Globus pallidus (tissue), 1 donor: ENCODE measurements at places on chromosomes 3 and 15.

DNA sequence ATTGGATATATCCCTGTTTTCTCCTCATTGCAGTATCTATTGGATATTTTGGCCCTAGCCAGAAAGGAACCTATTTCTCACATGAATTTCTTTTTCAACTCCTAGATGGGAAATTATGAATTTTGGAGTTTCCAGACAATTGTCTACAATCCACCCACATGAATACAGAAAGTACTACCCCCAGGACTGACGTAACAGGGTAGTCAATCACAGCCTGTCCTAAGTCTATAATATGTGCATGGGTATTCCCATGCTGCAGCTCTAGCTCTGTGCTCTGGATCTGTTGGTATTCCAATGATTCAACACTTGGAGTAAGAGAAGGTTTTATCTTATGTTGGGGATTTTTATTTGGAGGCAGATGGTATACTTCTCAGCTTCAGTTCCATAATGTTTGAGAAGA lies 393.1 kb upstream of the ARRDC4 start:
- no peak for DNase-seq

GRCh38 chr15:69200832-69201745 lies 40.7 kb downstream of the GLCE start:
- DNase-seq = peak; percentile 50

DNA sequence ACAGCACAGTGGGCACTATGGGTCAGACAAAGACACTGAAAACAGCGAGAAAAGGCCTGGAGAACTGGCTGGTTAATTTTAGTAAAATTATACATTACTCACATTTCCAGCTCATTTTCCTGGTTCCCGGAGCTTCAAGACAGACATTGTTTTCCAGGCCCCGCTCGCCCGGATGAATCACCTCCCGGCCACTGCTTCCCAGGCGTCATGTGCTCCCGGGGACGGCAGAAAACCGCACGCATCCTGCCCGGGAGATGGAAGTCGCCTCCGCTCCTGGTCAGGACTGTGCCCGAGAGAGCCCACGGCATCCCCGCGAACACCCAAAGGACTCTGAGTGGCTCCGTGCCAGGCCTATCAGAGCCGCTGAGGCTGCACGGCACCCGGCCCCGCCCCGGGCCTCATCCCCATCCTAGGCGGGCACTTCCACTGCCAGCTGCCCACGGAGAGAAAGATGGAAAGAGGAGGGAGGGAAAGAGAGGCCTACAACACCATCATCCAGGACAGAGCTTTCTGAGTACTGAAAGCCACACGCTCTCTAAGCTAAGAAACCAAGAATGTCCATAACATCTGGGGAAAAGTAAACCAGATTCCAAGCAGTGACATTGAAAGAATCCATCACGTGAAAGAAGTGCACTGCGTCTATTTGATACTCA lies 75.1 kb downstream of the VGLL4 start:
- DNase-seq = peak; percentile 73

DNA sequence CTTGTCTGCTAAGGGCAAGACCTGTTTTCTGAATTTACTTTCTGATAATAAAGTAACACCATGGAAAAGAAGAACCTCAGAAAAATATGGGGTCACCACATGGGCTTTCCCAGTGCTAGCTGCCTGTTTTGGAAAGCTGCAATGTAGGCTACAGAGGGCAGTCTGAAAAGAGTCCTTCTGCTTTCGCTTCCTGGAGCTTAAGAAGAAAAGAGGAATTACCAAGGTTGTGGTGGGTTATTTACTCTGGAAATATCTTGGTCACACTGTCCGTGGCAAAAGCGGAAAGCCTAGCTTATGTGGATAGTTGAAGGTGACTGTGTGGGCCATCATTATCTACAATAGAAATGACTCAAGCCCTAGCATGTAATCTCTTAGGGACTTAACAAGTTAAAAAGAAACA lies 31.7 kb upstream of the IP6K2 start:
- peak; percentile 67 for DNase-seq

GRCh38 chr3:79587150-79587549 lies 180.6 kb downstream of the ROBO1 start:
- no peak for DNase-seq

- DNase-seq = no peak
Observed at GRCh38 chr3:105799286-105799685, 69.5 kb downstream of the CBLB start.

- no peak for DNase-seq
Observed at GRCh38 chr3:26535151-26535550, 87.4 kb upstream of the LRRC3B start.

GRCh38 chr3:58482917-58483636 lies 8.8 kb upstream of the KCTD6 start:
- no peak for DNase-seq

- no peak for DNase-seq
Observed at GRCh38 chr15:42153874-42154211, 2.6 kb downstream of the PLA2G4F start.

DNA sequence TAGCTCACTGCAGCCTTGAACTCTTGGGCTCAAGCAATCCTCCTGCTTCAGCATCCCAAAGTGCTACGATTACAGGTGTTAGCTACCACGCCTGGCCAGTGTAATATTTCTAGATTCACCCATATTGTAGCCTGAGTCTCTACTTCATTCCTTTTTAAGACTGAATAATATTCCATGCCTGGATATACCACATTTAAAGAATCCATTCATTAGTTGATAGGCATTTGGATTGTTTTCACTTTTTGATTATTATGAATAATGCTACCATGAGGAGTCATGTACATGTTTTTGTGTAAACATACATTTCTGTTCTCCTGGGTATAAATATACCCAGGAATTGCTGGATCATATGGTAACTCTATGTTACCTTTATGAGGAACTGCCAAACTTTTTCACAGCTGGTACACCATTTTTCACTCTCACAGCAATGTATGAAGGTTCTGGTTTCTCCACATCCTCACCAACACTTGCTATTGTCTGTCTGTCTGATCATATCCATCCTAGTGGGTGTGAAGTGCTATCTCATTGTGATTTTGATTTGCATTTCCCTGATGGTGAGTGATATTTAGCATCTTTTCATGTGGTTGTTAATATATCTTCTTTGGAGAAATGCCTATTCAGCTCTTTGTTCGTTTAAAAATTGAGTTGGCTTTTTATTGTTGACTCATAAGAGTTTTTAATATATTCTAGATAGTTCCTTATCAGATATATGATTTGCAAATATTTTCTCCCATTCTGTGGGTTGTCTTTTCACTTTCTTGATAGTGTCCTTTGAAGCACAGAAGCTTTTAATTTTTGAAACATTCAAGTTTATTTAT lies 32.6 kb downstream of the EEFSEC start:
- DNase-seq = no peak

- DNase-seq = peak; percentile 66
Observed at GRCh38 chr3:90102146-90102545, 994.7 kb downstream of the EPHA3 start.

DNA sequence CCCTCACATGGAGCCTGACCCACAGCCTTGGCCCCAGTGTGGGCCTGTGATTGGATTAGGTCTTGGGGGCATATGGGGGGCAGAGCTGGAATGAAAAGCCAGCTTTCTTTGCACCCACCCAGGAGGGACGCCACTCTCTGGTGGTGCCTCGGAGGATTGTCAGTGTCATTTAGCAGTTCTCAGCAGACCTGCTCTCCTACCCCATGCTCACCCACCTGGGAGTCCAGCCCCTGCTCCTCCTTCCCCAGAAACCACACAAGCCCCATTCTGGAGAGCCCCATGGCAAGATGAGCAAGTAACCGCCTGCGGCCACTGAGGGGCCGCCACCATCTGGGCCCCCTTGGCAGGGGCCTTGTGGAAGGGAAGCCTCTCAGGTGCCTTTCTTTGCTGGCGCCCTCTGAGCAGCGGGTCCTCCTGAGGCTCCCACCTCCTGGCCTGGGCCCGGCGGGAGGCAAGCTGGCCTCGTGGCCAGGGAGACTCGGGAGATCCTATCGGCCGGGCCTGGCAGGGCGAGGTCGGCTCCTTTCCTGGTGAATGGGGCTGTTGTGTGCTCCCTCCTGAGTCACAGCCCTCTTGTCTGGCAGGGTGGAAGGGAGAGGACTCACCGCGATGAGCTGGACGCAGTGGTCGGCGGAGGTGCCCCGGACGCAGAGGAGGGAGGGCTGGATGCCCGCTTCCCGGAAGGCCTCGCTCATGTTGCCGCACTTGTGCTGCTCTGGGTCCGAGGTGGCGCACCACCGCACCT lies 2.3 kb downstream of the MELTF start:
- no peak for DNase-seq

GRCh38 chr3:18410205-18410604 lies 14.9 kb downstream of the SATB1 start:
- DNase-seq = no peak

- DNase-seq = no peak
Observed at GRCh38 chr3:23811185-23811527, 5.4 kb downstream of the UBE2E1 start.

- DNase-seq = no peak
Observed at GRCh38 chr3:72614394-72615074, 233.7 kb downstream of the SHQ1 start.

DNA sequence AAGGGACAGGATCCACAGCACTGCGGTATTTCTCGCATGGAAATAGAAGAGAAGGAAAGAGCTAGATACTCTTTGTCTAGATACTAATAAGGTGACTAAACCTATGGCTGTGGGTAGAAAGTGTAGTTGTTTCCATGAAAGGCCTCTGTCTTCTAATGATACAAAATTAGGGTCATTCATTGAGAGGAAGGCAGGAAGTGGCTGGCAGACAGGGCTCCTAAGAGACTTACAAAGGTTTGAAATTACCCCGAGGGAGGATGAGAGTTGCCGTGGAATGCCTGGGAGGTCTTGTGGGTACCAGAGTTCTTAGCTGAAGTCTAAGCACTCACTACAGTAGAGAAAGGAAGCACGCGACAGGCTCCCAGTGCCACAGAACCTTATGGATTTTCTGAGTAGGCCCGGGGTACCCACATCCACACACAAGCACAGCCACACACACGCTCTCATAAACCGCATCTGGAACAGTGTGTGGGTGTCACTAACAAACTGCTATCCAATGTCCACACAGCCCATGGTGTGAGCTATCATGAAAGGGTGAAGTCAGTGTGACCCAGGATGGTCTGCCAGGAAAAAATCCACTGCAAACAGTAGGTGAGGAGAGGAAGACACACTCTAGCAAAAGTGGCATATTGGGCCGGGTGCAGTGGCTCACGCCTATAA lies 221.4 kb downstream of the FAM43A start:
- no peak for DNase-seq

DNA sequence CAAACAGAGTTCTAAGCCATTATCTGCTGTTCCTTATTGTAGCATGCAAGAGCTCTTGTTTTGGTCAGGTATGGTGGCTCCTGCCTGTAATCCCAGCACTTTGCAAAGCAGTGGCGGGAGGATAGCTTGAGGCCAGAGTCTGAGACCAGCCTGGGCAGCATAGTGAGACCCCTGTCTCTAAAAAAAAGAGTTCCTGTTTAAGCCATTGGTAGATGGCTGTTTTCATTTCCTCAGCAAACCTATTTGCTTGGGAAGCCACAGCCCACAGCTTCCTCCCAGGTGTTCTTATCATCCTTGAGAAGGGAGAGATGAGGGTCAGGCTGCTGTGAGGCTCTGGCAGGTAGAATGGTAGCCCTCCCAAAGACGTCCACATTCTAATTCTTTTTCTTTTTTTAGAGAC lies 24.4 kb upstream of the FAM81A start:
- no peak for DNase-seq

GRCh38 chr3:124298951-124299350 lies 307.0 kb upstream of the ROPN1 start:
- no peak for DNase-seq

GRCh38 chr3:164533275-164533674 lies 545.0 kb downstream of the SI start:
- DNase-seq = no peak

- no peak for DNase-seq
Observed at GRCh38 chr3:63135367-63135766, 142.7 kb upstream of the SYNPR start.

DNA sequence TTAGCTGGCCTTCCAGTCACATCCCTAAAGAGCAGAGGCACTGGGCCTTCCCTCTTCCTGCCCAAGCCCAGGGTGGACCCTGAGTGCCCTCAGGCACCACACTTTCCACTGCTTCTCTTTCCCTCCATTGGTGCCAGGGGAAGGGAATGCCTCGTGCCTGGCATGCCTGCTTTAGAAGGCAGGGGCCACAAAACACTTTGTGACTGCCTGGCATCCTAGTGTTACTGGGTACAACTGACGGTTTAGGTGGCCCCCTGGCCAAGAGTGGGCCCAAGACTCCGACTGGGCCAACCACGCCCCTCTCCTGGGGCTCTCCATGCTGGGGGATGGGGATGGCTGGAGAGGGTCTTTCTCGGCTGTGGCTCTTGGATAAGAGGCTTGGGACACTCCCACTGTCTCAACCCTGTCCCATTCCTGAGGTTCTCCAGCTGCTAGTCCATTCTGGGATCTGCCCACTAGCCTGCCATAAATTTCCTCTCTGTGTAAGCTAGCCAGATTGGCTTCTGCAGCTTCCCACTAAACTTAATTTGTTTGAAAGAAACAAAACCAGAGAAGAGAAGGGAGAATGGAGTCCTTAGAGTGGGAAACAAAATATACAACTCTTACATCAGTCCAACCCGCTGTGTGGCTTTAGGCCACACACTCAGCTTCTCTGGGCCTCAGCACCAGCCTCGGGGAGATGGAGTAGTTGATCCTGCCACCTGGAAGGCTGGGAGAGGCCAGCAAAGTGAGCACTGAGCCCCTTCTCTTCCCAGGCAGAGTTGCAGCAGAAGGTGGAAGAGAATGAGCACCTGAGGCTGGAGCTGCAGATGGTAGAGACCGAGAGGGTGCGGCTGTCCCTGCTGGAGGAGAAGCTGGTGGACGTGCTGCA lies 24.1 kb upstream of the GP9 start:
- no peak for DNase-seq

- DNase-seq = no peak
Observed at GRCh38 chr3:144351773-144352365, 380.2 kb downstream of the DIPK2A start.

DNA sequence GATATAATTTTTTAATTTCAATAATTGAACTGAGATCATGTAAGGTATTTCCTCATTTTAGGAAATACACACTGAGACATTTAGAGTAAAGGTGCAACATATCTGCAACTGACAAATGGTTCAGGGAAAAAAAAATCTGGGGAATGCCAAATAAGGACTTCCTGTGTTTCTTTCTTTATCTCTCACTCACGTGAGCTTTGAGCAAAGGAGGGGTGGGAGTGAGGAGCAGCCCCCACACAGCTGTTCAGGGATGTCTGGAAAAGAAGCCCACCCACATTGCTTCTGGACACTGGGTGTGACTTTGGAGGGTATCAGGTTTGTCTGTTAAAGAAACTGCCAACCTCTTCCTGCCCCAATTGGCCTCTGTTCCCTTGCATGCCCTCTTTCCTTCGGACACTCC lies 5.6 kb upstream of the TP63 start:
- DNase-seq = no peak

- DNase-seq = no peak
Observed at GRCh38 chr3:127739347-127740135, 66.8 kb downstream of the ABTB1 start.
